ENCODE measurements at places on chromosomes 5 and 9.

DNA sequence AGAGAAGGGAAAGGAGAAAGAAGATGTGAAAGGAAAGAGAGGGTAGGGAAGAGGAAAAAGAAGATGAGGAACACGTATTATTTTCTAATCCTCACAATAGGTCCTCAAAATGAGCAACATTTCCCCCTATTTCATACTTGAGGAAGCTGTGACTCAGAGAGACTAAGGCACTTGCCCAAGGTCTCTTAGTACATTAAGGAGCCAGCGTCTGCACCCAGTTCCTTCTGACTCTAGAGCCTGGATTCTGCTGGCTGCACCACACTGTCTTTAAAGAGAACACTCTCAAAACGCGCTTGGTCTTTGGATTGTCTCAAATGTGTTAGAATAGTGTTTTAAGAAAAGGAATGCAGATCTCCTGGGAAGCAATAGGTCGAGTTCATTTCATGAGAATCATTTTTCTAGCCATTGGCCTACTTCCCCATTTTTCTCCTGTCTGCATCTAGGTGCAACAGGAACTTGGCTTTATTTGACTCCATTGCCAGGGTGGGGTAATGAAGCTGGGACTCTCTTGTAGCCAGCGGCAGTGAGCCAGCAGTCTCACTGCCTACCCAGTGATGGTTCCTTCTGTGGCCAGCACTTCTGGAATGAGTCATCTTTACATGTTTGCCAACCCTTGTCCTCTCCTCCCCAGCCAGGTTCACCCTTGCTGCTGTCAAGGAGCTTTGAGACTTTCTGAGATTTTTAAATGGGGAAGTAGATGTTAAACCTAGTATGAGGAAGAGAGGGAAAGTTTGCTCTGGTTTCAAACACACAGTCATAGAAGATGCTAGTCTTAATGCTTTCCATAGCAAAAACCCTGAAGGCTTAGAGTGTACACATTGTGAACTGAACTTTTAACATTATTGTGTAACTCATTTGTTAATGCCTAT is 82.7 kb downstream of the DOCK8 start:
- DNase-seq, result peak; percentile 19

DNA sequence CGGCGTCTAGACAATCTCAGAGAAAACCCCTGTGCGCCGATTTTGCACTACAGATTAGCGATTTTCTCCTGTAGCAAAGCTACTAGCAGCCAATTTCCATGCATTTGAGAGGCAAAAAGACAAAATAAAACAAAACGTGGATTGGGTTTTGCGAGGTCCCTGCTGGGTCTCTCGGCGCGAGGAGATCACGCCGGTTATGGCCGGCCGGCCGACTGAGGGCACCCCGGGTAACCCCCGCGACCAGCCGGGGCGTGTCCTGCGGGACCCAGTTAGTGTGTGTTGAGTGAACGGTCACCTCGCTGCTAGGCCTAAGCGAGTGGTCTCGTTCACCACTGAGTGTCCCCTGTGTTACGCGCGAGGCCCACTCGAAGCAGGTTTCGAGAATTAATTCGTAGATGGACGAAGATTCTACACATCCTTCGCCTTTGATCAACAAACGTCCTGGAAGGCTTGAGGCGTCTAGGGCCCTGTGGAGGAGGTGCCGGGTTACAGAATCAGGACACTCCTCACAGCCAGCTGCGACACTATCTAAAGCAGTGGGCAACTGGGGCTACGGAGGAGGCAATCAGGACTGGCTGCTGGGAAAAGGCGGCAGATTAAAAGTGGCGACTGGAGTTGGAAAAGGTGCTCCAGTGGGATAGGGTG is 764 bp upstream of the VDAC1 start:
- no peak for DNase-seq

DNA sequence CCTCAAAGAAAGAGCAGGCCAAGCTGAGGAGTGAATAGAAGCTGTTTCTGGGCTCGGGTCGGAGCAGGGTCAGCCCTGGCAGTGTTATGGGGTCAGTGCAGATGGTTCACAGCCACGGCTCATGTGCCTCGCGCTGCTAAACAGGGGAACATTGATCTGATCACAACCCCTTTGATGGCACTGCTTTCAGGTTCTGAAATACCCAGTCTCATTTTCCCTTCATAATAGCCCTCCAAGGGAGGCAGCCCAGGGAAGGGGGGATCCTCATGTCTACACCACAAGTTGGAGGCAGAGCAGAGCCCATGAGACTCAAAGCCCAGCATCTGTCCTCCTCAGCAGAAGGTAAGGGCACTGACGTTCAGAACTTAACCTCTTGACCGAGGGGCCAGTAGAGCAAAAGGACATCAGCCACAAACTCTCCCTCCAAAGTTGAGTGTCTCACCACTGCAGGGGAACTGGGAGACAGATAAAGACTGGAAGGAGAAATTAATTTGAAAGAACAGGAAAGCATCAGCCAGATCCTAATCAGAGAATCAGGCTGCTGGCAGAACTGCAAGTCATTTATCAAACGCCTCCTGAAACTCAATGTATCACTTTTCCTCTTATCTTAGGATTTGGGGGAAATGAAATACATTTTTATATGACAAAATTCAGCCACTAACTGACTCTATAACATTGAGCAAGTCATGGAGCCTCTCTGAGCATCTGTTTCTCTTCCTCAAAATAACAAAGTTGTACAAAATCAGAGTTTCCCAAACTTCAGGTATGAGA is 110.6 kb downstream of the SH3TC2 start:
- no peak for DNase-seq

DNA sequence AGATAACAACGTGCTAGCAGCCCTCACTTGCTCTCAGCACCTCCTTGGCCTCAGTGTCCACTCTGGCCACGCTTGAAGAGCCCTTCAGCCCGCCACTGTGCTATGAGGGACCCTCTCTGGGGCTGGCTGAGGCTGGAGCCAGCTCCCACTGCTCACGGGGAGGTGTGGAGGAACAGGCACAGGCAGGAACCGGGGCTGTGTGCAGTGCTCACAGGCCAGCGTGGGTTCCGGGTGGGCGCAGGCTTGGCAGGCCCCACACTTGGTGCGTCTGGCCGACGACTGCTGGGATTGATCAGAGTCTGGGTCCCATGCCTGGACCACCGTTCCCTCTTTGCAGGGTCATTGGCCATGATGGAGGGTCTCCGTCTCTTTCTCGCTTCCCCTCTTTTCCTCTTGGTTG is 194.3 kb upstream of the GRAMD2B start:
- DNase-seq, result no peak

DNA sequence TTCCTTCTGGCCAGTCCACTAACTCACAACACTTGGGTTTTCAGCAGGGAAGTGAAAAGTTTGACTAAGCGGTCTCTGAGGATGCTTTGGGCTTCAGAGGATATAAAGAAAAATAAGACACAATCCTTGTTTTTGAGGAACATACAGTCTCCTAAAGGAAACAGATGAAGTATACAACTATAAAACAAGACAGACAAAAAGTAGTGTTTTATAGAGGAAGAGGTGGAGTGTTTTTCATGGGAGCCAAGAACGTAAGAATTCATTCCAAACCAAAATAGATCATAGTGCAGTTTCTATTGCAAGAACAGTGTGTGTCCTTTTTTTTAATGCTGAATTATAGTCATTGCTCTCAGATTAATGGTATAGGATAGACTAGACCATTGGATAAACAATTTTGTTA is 586.9 kb upstream of the BRINP1 start:
- no peak for DNase-seq

DNA sequence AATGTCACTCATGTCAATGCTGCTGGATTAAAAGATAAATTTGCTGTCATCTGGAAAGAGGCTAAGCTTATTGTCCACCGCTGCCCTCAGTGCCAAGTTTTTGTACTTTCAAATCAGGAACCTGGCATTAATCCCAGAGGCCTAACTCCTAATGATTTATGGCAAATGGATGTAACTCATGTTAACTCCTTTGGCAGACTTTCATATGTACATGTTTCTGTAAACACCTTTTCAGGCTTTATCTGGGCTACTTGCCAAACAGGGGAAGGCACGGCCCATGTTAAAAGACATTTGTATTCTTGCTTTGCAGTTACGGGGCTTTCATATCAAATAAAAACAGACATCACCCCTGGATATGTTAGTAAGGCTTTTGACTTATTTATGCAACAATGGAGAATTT is 608.0 kb upstream of the ACO1 start:
- no peak for DNase-seq

- peak; percentile 17 for DNase-seq
Observed at GRCh38 chr9:19946441-19947109, 157.7 kb upstream of the SLC24A2 start.

GRCh38 chr9:105438141-105438806 is 9.6 kb upstream of the FSD1L start:
- DNase-seq, result no peak

GRCh38 chr5:133062276-133062675 is 10.5 kb downstream of the HSPA4 start:
- no peak for DNase-seq

GRCh38 chr5:128536254-128537220 is 1.5 kb downstream of the FBN2 start:
- DNase-seq, result no peak

Measured in activated CD4-positive, alpha-beta T cell treated with anti-CD3 and anti-CD28 coated beads for 48 hours (primary cell).